ENCODE measurements at places on chromosomes 2 and 18. TPM values are rescaled to one million over a fixed set of nuclear protein-coding genes. Genes with fewer than 3 reads are reported as not detected.

ICA1L gene
- total RNA-seq, result 35.9 TPM

DYSF gene
- total RNA-seq, result 15.2 TPM

EGR4 gene
- total RNA-seq, result not detected

RPE gene
- 71.3 TPM for total RNA-seq

CKAP2L gene
- total RNA-seq, result 1.2 TPM

SOWAHC gene
- total RNA-seq, result 19.6 TPM

DNA sequence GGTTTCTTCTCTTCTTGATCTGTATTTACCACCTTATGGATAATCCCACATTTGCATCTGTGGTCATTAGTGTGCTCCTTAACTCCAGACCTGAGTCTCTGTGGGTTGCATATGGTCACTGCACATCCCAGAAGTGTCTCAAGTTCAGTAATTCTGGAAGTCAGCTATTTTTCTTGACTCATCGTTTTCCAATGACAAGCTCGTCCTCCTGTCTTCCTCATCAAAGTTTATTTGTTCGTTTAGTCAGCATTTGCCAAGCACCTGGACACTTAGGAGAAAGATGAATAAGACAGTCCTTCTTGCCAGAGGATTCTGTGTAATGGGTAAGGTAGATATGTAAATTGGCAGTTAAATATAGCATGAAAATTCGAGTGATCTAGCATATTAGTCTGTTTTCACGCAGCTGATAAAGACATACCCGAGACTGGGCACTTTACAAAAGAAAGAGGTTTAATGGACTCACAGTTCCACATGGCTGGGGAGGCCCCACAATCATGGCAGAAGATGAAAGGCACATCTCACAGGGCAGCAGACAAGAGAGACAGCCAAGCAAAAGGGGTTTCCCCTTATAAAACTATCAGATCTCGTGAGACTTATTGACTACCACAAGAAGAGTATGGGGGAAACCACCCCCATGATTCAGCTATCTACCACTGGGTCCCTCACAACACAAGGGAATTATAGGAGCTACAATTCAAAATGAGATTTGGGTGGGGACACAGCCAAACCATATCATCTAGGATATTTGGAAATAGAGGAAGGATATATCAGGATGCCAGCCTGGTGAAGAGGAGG, 19.4 kb downstream of the FASTKD2 start:
- no peak for DNase-seq

GRCh38 chr2:215218587-215219577, 80.5 kb upstream of the ABCA12 start:
- DNase-seq, result no peak

DNA sequence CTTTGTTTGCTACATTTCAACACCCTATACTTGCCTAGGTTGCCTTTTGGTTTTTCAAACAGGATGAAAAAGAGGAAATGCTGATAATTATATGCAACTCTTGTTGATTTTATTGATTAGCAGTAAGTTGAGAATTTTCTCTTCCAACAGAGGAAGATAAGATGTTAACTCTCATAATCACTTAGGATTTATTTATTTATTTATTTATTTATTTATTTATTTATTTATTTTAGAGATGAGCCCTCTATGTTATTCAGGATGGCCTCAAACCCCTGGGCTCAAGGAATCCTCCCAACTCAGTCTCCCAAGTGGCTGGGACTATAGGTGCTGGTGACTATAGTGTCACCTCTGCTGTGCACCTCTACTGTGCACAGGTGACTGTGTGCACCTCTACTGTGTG, 111.4 kb upstream of the GLS start:
- DNase-seq, result no peak

DNA sequence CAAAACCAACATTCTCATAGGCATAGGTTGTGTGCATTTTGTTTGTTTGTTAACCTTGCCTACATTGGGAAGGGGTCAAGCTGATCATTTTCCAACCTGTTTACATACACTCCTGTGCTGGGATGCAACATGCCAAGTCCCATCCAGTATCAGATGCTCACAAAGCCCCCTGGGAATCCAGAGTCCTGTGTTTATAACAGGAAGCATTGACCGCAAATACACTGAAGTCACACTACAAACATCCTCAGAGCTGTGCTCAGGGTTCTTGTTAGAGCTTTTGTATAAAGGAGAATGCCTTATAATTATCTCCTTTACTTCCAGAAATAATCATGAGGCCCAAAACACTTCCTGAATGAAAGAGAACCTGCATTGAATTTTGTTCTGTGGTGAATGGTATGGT, 488.7 kb upstream of the TCF4 start:
- no peak for DNase-seq

DNA sequence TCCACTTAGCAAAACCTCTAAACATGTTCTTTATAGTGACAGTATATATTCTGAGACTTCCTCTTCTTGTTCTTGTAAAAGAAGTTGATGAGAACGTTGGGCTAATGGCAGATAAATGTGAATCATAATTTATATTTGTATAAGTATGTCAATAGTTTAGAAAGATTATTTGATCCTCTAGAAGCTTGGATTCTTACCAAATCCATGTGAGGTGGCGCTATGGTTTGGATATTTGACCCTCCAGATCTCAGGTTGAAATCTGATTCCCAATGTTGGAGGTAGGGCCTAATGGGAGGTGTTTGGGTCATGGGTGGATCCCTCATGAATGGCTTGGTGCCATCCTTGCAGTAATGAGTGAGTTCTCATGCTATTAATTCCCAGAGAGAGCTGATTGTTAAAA, 29.8 kb upstream of the SCN1A start:
- DNase-seq, result no peak

DNA sequence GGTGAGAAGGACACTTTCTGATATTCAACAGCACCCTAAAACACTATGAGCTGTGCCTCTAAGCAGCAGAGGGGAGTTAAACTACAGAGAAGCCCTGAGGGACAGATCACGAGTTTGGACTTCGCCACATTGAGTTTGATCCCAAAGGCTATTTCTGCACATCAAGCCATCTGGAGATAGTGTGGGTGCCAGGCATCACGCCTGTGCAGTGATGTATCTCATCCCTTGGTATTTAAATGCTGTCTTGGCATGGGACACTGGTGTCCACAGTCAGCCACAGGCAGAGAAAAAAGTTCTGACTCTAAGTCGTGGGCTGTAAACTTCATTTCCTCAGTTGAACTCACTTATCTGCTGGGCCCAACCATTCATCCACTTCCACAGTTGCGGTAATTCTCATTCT, 742.3 kb upstream of the CELF4 start:
- DNase-seq, result no peak

DNA sequence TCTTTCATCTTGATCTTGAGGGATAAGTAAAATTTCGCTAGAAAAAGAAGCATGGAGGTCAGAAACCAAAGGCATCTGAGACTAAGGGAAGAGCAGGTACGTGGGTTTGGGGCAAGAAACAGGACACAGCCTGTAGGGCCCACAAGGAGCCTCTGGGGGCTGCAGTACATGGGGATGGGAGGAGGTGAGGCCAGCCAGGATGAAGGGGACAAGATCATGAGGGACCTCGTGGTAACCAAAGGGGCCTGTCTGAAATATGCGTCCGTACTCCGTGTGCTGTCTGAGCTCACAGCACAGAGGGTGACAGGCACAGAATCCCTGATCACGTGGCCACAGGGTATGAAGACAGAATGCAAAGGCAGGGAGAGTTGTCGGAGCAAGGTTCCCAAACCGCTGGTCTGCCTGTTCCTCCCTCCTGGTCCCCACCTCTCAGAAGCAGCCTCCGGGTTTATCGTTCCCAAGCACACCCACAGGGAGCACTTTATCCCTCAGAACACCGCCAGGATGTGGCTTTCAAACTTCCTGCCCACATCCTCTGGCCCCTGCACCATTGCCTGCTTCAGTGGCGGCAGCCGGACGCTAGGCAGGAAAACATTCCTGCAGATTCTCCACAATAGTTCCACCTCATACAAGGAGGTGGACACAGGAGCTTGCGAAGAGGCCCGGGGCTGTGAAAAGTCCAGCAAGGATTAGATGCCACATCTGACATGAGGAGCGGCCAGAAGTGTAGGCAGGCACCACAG, 12.0 kb downstream of the TMEM163 start:
- no peak for DNase-seq

DNA sequence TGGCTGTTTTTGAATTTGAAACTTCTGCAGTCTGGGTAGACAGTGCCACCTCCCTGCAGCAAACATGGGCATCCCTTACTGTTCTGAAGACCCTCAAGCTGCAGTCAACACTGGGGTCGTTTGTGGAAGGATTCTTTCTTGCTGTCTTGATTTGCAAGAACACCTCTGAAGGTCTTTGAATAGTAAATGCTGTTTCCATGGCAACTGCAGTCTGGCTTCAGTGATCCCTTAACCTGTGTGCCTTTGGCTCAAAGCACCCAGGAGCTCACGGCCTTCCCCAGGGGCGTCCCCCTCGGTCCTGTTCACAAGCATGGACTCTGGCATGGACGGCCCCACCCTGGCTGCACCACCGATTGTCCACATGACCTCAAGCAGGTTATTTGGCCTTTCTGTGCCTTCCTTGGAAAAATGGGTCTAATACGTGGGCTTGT, 38.3 kb downstream of the LRRFIP1 start:
- no peak for DNase-seq

DNA sequence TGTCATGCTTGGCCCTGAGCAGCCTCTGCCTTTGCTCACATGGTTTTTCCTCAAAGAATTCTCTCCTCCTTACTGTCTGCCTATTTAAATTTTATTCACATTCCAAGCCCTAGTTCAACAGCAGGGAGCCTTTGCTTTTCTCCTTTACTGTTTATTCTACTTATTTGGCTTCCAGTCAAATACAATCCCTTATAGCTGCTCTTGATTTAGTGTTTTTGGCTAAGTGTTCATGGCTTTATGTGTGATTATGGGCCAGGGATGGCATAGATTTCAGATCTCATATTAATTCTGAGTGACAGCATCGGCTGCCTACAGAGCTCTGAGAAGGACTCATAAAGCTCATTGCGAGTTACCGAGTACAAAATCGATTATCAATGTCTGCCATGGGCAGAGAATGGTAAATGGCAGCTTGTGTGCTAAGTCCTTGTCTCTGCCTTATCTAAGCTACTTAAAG, 106.7 kb downstream of the METTL8 start:
- DNase-seq, result no peak

DNA sequence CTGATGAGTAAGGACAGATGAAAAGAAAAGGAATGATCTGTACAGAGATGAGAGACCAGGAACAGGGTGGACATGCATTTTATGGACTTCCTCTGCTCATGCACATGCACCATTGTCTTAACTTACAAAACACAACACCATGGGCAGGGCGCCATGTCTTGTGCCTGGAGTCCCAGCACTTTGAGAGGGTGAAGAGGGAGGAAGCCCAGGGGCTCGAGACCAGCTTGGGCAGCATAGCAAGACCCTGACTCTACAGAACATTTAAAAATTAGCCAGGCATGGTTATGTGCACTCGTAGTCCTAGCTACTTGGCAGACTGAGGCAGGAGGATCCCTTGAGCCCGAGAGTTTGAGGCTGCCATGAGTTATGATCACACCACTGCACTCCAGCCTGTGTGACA, 86.9 kb downstream of the ZFP36L2 start:
- DNase-seq, result no peak

DNA sequence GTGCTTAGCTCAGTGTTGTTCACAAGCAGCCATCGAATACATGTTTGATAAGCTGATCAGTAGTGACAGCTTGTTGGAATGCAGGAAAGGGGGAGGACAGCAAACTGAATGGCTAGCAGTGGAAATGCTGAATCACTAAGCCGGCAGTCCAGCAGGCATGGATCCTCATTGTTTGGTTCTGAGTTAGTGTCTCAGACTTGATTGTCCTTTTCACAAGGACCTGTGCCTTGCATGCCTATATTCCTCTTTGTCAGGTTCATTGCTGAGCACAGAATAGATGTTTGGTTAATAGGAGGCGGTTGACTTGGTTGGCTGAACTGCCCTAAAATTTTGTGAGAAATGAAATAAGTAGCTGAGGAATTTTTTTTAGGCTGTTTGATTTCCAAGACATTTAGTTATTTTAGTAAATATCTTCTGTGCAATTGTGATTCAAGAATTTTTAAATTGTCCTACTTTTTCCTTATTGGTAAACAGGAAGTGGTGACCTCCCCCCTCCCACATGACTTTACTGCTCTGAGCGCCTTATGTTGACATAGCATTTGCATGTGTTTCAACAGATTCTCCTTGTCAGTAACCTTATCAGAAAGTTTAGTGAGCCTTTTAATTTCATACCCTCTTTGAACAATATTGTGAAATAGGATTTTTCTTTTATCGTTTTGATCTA, 21.4 kb upstream of the STON1 start:
- DNase-seq, result no peak

DNA sequence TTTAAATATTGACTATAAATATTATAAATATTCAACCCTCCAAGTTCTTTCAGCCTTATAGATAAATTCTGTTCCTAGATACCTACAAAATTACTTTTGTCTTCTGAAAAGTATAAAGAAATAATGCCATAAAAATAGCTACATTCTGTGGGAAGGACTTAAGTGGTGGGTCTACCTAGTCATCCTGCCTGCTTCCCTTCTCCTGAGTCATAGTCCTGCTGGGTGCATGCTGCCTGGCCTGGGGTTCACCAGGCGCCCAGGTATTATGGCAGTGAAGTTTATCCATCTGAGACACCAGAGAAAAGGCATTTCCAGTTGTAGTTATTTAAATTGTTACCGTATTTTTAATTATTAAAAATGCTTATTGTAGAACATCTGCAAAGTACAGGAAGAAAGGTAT, 167.5 kb downstream of the SLC39A10 start:
- no peak for DNase-seq

- DNase-seq, result no peak
Observed at GRCh38 chr18:47062471-47062870, 27.1 kb upstream of the ELOA2 start.

- no peak for DNase-seq
Observed at GRCh38 chr2:152730591-152731333, 12.3 kb downstream of the ARL6IP6 start.

GRCh38 chr2:18583905-18584607, 5.3 kb downstream of the NT5C1B start:
- no peak for DNase-seq

GRCh38 chr2:17538844-17539554, 1.5 kb upstream of the VSNL1 start:
- DNase-seq, result peak; percentile 76

DNA sequence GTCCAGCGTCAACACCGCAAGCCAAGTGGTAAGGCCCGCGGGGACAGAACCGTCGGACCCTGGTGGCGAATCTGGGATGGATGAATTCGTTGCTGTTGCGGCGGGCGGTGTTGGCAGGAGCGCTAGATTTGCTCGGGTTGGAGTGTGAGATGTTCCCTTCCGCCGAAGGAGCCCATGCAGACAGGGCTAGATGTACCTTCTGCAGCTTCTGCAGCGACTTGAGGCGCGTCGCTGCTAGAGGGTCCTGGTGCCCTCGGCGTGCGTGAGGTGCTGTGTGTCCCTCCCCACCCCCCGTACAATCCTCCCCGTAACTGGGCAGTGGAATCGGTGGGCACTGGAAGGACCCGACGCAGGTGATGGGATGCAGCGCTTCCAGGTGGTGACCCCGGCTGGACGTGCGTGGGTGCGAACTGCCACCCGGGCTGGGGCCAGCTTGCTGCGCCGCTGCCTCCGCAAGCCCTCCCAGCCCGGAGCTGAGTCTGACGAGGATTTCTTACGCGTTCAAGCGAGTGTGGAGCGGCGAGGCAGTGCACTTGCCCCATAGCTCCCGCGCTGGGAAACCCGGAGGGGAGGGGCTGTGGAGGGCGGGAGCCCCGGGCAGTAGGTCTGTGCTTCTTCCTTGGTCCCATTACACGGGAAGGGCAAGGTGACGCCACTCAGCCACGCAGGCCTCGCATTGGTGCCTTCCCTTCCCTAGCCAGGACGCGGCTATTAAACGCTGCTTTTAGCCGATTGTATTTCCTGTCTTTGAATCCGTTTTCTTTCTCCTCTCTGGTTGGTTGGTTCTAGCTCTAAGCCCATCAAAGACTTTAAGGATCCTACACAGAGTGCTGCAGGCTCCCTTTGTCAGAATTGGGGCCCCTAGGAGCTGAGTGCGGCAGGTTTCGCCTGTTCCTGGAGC, 34.2 kb downstream of the CHRNA1 start:
- DNase-seq, result no peak

- DNase-seq, result no peak
Observed at GRCh38 chr2:229267080-229267479, 4.0 kb downstream of the PID1 start.
